Thoracic aorta (tissue), 2 donors: ENCODE measurements at places on chromosomes 3 and 15. TPM values are rescaled to one million over a fixed set of nuclear protein-coding genes. Genes with fewer than 3 reads are reported as not detected.

- DNase-seq, result no peak
Observed at GRCh38 chr3:27220166-27220565, 149.0 kb downstream of the NEK10 start.

- no peak for DNase-seq
Observed at GRCh38 chr15:39130556-39131379, 450.1 kb upstream of the THBS1 start.

DNA sequence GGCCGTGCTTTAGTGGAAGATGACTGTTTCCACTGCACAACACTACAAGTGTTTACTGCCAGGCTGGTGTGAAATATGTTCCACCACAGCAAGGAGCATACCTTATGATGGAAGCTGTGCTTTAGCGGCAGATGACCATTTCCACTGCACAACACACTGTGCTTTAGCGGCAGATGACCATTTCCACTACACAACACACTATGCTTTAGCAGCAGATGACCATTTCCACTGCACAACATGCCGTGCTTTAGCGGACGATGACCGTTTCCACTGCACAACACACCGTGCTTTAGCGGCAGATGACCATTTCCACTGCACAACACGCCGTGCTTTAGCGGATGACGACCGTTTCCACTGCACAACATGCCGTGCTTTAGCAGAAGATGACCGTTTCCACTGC is 2.8 kb downstream of the ZNF717 start:
- DNase-seq, result no peak

DNA sequence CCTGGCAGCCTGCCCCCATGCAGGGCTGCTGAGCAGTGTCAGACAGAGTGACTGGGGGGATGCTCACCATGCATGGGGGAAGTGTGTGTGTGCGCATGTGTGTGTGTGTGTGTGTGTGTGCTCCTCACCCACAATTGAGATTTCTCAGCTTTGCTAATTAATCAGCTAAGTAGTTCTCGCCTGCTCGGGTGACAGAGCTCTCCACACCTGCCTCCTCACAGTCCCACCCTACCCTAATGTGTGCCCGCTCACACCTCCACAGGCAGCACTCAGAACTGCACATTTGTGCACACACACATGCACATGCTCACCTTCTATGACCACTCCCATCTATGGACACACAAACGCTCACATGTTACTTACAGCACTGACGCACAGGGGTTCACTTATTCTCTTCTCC is 37.3 kb downstream of the CACNA2D2 start:
- DNase-seq, result no peak

DNA sequence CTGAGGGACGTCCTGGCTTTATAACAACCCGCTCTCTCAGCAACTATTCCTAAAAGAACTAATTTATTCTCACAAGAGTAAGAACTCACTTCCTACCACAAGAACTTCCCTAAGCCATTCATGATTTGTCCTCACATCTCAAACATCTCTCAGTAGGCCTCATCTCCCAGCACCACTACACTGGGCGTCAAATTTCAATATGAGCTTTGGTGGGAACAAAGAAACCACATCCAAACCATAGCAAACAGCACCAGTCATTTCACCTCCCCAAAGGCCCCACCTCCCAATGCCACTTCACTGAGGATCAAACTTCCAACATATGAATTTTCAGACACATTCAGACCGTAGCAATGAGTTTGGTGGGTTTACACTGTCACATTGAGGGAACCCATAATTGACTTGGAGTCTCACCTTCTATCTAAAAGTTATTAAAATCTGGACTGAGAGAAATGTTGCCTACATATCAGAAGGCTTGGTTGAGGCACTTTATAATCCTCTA is 116.4 kb upstream of the AGBL1 start:
- DNase-seq, result no peak

GRCh38 chr3:150410311-150411105 is 2.4 kb downstream of the TSC22D2 start:
- DNase-seq, result peak; percentile 6

DNA sequence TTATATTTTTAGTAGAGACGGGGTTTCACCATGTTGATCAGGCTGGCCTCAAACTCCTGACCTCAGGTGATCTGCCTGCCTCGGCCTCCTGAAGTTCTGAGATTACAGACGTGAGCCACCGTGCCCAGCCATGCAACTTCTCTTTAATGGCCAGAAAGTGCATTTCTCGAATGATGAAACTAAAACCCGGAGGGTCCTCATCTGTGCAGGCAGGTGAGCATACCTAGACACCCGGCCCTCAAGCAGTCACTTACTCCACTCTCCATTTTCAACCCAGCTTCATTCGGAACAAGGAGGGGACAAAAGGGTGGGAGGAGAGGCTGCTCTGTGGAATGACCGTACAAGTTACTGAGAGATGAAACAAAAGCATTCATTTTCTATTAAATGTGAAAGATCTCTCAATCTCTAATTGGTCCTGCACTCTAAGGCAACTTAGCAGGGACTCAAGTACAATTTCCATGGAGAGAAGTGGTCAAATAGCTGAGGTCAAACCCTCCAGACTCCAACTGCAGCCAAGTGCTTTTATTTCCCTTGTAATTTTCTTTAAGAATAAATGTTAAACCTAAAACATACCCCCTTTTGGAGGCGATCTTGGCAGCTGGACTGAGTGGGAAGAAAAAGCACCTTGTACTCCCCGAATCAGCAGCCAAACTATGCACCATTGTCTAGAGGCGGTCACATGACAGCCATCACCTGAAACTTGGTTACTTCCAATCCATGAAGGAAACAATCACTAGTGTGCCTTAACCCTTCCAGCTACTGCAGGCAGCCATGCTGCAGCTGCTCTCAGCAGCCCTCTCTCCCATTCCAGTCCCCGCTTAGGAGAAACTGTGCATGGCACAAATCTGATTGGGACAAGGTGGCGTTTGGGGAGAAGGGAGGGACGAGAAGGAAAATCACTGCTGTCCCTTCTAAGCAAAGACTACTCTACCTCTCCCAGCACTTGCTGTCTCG is 62.2 kb downstream of the VGLL4 start:
- DNase-seq, result no peak

DNA sequence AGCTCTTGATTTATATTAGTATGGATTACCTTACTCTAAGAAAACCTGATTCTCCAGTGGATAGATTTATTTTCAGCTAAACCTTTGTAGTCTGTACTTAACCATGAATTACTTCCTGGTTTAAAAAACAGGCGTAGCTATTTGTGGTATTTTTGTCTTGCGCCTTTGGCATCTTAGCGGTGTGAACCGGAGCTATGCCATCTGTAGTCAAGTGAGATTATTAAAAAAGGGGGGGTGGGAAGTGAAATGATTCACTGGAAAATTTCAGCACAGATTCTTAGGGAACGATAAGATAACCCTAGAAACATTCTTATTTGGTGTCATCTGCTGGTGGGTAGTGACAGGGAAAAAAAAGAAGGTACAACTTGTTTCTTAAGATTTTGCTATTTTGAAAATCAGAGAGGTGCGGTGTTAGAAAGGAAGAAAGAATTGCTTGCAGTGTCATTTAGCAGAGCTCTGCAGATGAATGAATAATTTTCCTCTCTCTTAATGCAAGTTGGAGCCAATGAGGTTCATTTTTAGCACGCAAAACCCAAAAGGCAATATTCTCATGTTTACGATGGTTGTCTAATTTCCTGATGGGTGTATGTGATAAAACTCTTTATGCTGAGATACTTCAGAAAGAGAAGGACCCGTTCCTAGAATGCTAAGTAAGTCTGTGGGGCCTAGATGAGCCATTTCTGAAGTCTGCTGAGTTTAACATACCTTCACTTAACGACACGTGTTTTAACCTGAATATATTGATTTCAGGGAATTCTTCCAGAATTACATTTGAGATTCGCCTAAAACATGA is 44.0 kb downstream of the PSMD6 start:
- DNase-seq, result no peak

DNA sequence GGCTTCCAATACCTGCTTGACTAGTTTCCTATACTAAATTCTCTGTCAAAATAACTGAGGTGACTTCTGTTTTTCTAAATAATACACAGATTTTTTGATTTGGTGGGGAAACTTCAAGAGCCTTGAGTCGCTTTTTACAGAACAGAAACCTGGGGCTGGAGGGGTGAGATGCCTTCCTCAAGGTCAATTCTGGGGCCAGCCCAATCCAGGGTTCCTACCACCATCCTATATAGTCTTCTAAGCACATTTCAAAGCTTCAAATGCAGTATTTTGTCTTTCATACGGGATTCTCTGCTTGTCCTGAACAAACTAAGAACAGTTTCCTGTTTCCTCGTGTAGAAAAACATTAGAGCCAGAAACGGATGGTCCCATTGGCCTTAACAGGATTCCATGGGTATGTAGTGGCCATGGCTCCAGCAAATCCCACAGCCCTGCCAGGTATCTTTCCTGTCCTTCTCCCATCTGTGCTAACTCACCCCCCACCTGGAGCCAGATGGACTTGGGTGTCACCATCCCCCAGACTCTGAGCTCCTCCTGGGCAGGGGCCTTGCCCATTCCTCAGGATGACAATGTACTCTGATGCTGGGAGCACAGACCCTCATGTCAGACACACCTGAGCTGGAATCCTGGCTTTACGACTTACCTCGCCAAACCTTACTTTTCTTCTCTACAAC is 146.9 kb downstream of the KLF13 start:
- DNase-seq, result no peak

DNA sequence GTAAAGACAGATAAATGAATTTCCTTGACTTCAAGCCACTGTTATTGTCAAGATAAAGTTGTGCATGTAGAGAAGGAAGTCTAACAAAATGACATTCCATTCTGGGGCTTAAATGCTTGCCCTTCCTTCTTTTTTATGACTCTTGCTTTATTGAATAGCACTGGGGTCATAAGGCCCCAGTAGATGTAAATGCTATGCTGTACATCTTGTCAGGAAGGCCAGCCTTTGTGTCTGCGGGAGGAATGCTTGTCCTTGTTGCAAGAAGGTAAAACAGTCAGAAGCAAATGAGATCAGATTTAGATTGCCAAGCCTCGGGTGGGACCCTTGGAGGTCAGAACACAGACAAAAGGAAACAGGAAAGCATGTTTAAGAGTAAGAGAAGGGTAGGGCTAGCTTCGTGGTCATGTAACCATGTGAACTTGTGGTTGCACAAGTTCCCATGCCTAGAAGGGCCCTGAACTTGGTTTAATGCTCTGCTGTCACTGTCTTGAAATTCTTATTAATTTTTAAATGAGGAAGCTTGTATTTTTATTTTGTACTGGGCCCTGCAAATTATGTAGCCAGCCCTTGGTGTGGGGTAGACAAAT is 81.5 kb downstream of the PPM1L start:
- DNase-seq, result no peak

DNA sequence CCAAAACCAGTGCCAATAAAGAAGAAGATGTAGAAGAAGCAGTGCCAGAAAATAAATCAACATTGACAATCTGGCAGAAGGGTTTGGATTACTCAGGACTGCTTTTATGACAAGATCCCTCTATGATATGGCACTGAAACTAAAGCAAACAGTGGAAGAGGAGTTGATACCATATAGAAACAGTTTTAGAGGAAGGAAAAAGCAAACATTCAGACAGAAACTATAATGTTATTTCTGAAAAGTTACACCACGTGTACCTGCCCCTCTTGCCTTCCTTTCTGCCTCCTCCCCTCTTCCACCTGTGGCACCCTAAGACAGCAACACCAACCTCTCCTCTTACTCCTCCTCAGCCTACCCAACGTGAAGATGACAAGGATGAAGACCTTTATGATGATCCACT is 63.0 kb downstream of the SFMBT1 start:
- no peak for DNase-seq

DNA sequence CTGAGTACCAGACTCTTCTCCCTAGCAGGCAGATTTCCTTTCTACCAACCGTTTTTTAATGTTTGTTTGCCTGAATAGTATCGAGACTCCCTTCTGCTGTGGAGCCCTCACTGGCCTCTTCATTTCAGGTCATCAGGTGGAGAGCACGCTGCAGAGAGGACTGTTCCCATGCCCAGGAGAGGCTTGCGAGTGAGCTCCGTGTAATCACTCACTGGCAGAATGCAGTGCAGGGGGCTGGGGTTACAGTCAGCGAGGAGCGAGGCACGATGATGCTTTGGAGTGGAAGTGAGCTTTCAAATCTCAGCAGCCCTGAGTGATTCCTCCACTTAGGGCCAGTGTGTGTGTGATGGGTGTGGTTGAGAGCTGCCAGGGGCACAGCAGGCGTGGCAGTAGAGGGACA is 385.2 kb downstream of the SHQ1 start:
- DNase-seq, result no peak

The ROBO2 gene
- total RNA-seq, result 9.8 TPM

The BCL2A1 gene
- 7.5 TPM for total RNA-seq

The PLSCR2 gene
- 2.9 TPM for total RNA-seq
